ENCODE measurements at places on chromosomes 16 and 17.

DNA sequence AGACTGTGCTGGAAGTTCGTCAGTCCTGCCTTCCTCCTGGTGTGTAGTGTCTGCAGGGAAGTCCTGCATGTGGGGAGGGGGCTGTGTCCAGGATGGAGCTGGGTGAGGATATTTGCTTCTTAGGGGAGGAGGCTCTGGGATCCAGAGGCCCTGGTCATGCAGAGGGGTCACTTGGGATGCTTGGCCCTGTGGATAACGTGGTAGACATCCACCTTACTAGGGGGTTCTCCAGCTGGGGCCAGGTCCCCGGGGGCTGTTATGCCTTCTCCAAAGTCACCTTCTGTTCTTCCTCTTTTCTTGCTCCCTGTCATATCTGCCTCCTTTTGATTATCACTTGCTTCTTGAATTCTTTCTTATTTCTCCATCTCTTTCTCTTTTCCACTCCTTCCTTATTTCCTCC is 43.8 kb downstream of the SLC6A2 start:
- no peak for DNase-seq

- DNase-seq, result no peak
Measured at GRCh38 chr17:9475101-9475658, 100.4 kb downstream of the STX8 start.

- no peak for DNase-seq
Measured at GRCh38 chr17:9410301-9410700, 165.3 kb downstream of the STX8 start.

GRCh38 chr17:39231591-39232551 is 6.1 kb upstream of the STAC2 start:
- DNase-seq, result no peak
